ENCODE measurements at places on chromosomes 6 and 20.

DNA sequence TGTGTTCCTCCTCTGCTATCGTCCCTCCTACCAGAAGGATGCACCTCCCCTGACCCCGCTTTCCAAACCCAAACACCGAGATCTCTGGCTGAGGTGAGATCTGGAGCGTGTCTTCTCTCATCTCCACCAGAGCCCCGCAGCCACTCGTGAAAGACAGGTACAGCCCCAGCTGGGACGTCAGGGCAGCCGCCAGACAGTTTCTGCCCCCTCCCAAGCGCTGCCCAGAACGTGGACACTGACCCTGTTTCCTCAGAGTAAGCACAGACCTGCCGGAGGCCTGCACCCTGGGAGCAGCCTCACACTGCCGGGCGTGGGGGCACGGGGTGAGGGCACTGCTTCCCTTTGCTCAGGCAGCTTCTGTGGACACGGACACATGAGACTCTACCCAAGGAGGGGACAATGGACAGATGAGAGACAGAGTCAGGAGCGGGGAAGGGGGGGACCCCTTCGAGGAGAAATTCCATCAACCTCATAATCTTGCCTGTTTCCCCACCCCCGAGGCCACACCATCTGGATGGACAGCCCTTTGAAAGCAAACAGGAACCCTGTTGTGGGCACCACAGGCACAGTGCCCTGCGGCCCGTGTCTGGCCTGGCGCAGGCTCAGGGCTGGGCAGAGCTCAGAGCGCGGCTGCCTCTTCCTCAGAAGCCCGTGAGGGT lies 210.6 kb downstream of the DLL1 start:
- no peak for DNase-seq

DNA sequence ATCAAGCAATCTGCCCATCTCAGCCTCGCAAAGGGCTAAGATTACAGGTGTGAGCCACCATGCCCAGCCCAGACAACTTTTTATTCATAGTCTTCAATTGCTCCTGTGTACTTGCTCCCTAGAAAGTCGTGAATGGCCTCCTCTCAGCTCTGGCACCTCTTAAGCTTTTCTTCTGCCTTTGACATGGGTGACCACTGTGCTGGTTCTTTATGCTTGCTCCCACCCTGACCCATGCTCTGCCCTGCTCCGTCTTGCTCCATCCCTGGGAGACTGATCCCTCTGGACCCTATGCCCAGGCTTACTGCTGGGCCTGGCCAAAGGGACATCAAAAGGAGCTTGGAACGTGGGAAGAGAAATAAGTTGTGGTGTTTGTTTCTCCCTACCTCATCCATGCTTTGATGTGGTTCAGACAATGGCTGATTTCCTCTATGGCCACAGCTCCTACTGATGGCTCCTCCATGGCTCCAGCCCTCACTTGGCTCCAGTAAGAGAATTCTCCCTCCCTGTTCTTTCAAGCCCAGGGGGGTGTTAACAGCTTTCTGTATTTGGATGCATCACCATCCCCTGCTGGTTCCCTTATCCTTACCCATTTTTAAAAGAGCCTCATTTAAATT lies 7.7 kb upstream of the TREM2 start:
- DNase-seq: no peak

- no peak for DNase-seq
Measured at GRCh38 chr6:142943711-142944123, 1.3 kb downstream of the HIVEP2 start.

DNA sequence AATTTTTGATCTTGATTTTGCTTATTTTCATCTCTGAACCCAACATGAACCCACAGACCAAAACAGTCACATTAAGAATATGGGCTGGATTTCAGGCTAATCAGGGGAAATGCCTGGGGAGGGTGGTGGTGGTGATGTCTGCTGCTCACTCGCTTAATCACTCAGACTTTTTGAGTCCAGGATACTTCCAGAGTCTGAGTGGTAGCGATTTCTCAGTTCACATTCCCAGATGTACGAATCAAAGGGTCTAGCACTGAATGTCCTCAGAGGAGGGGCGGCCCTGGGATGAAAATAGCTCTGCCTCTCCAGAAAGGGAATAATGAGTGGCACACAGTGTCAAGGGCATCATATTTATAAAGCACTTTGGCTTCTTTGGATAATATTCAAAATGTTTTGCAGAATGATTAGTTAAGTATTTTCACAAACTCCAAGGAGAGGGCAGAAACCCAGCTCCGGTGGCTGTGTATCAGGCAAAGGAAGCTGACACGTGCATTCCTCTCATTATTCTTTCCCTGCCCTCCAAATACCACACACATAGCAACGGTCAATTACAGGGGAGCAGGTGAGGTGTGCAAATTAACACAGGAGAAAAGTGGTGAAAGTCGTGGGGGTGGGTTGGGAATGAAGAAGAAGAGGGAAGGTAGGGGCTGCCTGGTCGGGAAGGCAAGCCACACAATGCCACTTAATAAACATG lies 345.2 kb upstream of the RSPO3 start:
- no peak for DNase-seq

- DNase-seq: no peak
Measured at GRCh38 chr20:32777177-32777956, 15.2 kb downstream of the DNMT3B start.

DNA sequence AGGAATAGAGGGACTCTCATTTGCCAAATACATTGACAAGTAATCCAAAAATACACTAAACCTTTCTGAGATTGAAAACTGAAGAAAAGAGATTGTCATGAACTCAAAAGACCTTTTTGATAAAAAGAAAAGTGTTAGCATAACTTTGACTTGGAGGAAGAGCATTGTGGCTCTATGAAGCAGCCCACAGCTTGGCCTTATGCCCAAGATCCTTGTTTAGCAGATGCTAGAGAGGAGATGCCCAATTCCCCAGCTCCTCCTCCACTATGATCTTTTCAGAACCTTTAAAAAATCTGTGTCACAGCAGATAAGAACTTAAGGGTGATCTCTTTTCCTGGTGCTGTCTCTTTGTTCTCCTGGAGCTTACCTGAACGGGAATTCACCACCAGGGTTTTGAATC lies 35.8 kb upstream of the IGF2R start:
- DNase-seq: no peak

GRCh38 chr6:77292564-77293546 lies 170.4 kb downstream of the HTR1B start:
- no peak for DNase-seq

GRCh38 chr6:51112731-51113130 lies 294.1 kb downstream of the TFAP2B start:
- DNase-seq: no peak

DNA sequence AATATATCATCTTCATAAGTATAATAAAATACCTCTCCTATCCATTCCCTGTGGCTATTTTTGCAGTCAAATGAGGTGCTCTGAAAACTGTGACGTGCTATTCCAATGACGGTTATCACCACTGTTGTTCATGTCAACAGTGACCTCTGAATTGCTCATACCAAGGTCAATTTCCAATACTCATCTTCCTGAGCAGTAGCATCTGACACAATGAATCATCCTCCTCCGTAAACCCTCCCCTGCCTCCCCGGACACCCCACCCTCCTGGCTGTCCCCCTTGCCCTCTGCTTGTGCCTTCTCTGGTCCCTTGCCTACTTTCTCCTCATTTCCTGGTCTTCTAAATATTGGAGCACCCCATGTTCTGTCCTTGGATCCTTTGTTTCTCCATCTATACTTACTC lies 77.7 kb upstream of the SLC22A23 start:
- no peak for DNase-seq

GRCh38 chr6:168052291-168052891 lies 26.6 kb downstream of the FRMD1 start:
- no peak for DNase-seq

DNA sequence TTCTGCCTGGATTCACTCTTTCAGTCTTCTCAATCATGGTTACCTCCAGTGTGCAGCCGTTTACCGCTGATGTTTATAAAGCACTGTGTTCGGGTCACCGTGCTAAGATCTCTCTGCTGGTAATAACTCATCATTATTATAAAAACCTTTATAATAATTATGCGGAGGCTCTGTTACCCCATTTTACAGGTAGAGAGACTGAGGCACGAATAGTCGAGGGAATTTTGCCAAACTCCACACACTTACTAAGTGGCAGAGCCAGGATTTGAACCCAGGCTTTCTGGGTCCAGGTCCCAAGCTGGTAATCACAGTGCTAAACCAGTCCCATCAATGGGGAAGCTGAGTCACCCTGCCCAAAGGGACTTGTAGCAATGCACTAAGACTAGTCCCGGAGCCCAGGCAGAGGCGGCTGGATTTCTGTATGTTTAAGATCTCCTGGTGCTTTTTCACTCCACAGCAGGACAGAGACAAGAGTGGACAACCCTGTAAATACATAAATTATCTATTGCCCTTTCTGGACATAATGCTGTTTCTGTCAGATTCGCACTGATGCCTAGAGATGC lies 48.1 kb downstream of the SYNJ2 start:
- no peak for DNase-seq

DNA sequence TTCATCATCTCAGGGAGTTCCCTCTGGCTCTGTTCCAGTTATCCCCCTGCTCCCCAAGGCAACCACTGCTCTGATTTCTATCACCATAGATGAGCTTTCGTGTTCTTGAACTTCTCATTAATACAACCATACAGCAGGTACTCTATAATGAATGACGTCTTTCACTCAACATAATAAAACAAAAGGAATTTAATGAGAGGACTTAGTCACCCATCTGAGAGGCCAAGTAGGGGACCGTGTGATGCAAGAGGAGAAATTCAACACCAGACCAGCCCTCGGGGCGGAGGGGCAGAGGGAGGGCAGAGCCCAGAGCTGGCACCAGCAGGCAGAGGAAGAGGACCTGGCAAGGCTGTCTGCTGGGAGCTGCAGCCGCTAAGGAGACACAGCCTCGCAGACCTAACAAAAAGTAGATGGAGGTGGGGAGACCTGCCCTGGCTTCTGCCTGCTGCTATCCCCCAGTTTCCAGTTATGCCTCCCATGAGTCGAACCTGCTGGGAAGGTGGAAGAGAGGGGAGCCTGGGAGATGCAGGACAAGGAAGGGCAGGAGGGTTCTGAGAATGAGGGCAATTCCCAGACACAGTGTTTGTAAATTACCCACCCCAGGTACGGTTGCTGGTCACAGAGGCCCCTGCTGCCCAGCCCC lies 13.8 kb downstream of the CCN5 start:
- no peak for DNase-seq

DNA sequence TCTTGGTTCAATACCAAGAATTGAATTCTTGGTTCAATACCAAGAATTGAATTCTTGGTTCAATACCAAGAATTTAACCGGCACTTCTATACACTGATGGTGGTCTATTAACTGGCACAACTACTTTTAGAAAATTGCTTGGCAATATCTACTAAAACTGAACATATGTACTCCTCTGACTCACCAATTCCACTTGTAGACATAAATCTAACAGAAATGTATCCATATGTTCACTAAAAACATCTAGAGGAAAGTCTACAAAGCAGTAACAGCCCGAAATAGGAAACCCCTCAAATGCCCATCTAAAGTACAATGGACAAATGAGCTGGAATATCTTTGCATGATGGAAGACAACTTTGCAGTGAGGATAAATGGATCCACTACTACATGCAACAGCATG lies 71.9 kb downstream of the KIF16B start:
- DNase-seq: no peak

GRCh38 chr6:2171728-2172127 lies 73.7 kb downstream of the GMDS start:
- DNase-seq: no peak

GRCh38 chr6:14436592-14437132 lies 319.1 kb downstream of the CD83 start:
- no peak for DNase-seq

DNA sequence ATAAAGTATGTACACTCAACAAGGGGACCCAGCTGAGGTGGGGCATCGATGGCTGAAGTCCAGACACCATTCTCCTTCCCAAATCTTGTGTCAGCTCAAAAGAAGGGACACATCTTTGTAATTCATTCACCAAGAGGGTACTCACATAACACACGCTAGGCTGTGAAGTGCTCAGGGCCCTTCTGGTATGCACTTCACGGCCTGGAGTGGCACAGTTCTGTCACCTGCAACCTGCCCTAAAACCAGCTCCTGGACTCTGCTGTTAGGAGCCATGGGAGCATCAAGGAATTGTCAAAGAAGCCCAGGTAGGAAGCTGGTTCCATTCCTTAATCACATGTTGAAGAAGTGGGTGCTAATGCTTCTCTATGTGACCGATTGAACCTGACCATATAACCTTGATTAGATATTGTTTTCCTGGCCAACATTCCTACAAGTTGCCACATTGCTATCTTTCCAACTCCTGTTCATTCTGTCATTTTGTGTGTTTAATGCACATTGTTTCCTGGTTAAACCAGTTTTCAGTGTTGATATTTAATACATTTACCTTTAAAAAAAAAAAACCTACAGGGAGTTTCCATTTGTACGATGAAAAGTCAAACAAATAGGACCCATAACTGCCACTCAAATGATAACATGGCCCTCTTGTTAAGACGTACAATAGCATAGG lies 127.3 kb downstream of the TNFRSF21 start:
- no peak for DNase-seq

- DNase-seq: no peak
Measured at GRCh38 chr6:132569170-132569569, 952 bp upstream of the TAAR6 start.

GRCh38 chr6:169961772-169962561 lies 210.5 kb downstream of the ERMARD start:
- DNase-seq: no peak

GRCh38 chr6:134515986-134516385 lies 198.1 kb upstream of the SGK1 start:
- no peak for DNase-seq

GRCh38 chr20:4256874-4257273 lies 241.5 kb upstream of the RNF24 start:
- no peak for DNase-seq

GRCh38 chr6:118101831-118102345 lies 194.8 kb downstream of the SLC35F1 start:
- no peak for DNase-seq

- DNase-seq: no peak
Measured at GRCh38 chr6:11702089-11702488, 76.5 kb downstream of the ADTRP start.

GRCh38 chr6:106156413-106156812 lies 70.3 kb downstream of the PRDM1 start:
- DNase-seq: no peak

DNA sequence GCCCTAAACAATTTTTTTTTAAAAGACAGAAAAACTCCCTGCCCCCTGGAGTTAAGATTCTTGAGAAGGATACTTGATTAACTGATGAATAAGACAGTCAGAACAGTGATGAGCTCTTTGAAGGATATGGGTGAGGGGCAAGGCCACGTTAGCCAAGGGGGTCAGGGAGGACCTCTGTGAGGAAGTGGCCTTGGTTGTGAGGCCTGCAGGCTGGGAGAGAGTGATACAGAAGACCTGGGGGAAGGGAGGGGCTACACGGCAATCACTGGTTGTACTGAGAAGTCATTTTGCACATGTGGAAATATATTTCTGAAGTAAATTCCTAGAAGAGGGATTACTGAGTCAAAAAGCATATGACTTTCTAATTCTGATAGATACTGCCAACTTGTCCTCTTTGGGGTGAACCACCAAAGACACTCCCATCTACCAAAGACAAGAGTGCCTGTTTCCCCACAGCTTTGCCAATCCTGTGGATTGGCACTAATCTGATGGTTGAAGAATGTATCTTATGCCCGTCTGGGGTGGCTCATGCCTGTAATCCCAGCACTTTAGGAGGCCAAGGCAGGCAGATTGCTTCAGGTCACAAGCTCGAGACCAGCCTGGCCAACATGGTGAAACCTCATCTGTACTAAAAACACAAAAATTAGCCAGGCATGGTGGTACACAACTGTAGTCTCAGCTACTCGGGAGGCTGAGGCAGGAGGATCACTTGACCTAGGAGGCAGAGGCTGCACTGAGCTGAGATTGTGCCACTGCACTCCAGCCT lies 22.3 kb upstream of the BCAS4 start:
- DNase-seq: no peak

Measured in memory B cell (primary cell).